Trophoblast cell (in vitro differentiated cells and primary cell): ENCODE measurements at places on chromosomes 1 and 21.

DNA sequence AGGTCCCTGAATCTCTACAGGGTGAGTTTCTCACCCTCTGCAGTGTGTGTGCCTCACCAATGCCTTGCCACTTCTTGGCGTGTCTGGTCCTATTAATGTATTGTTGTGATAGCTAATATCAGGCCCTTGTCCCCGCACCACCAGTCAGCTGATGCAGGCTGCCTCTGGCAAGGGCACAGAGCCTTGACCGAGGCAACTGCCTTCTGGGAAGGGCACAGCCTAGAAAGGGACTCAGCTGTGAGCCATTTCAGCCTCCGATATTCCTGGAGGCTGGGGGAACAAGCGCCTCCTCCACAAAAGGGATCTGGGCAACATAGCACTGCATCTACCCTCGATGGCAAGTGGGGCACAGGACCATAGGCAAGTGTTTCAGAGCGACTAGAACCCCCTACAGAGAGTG lies 27.0 kb downstream of the IL10RB start:
- DNase-seq = no peak

DNA sequence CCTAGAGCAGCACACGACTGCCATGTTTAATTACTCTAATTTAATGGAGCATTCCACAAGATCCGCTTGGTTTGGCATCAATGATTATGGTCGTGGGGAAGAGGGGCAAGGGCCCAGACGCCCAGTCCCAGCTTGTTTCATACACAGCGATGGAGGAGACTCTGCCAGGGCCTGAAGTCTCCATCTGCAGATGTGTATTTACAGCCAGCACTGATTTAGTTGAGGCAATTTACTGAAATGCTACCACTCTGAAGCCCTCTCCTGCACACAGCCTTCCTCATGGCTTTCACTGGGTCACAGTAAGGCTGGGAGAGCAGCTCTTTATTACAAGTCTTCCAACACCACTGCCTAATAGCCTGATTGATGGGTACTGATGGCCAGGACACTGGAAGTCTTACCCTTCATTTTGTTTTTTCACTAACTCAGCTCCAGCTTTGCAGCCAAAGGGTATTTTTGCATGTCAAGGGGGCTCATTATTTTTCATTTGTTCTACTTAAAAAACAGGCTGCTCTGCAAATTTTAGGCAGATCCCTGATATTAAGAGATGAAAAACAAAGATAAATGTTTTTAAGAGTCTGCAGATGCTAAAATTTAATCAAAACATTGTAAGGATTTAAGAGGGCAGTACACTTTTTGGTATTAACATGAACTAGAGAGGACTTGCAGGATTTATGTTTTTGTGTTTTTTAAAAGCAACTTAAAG lies 236.3 kb downstream of the SIPA1L2 start:
- no peak for DNase-seq

DNA sequence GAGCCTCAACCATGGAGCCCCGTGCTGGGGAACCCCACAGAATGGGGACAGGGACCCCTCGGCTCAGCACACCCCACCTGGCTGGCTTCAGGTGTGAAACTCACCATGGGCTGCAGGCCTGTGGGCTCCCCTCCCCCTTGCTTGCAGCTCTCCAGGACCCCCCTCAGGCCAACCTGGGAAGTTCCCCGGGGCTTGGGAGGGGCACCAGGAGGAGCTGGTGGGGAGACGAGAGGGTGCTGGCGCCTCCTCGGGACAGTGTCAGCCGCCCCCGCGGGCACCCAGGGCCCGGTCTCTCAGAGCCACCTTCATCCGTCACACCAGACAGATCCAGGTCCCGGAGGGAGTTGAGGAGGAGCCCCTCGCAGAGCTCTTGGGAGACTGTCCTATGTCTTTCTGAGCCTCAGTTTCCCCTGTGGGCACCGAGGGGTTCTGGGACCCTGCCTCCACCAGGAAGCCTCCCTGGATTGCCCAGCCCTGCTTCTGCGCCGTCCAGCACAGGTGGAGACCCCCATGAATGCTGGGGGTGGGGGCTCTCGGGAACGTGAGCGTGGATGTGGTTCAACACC lies 657 bp upstream of the TNFRSF18 start:
- DNase-seq = no peak

GRCh38 chr1:229342656-229343569 lies at the start of gene CCSAP:
TSS of gene CCSAP (minus strand) at chr1:229343047. CDS start at chr1:229342465, 582 bp downstream.
- peak; percentile 46 for DNase-seq

DNA sequence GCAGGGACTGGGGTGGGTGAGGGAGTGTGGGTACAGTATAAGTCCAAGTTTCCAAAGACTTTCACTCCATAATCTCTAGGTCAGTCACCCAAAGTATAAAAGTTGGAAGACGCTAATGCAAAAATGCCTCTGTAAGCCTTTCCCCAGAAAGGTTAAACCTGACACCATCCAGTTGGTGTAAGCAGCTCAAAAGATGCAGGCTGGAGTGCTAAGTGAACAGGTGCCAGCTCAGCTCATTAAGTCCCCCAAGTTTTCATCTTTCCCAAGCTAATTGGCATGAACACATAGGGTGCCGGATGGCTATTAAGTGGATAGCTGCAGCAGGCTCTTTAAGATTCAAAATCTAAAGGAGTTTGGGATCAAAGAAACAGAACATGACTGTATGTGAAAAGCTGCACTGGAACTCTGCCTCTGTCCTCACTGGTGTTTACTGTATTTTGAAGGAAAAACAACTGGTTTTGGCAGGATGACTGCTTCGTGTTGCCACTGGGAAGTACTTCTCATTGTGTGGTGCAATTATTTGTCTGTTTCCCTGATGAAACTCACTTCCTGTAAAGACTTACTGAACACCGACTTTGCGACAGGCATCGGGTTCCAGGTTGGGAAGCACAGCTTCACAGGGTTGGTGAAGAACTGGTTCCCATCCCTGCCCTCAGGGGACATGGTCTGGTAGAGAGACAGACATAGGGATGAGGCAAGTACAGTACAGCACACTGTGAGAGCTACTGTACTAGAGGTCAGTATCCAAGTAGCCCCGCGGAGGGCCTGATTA lies 152.7 kb downstream of the DAB1 start:
- no peak for DNase-seq

DNA sequence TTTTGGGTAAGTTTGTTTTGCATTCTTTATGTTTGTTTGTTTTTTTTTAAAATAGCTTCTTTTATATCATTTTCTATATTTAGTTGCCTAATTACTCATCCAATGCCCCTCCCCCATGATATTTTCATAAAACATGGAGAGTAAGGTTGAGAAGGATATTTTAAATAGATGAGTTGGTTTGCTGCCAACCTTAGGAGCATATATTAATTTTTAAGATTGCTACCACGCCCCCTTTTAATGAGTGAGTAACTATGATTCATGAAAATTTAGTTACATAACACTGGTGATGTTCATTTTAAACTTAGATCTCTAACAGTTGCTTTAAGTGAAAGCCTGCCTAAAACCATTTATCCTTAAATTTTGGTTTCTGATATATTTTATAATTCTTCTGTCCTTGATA lies 18.7 kb downstream of the TMEM50A start:
- no peak for DNase-seq

DNA sequence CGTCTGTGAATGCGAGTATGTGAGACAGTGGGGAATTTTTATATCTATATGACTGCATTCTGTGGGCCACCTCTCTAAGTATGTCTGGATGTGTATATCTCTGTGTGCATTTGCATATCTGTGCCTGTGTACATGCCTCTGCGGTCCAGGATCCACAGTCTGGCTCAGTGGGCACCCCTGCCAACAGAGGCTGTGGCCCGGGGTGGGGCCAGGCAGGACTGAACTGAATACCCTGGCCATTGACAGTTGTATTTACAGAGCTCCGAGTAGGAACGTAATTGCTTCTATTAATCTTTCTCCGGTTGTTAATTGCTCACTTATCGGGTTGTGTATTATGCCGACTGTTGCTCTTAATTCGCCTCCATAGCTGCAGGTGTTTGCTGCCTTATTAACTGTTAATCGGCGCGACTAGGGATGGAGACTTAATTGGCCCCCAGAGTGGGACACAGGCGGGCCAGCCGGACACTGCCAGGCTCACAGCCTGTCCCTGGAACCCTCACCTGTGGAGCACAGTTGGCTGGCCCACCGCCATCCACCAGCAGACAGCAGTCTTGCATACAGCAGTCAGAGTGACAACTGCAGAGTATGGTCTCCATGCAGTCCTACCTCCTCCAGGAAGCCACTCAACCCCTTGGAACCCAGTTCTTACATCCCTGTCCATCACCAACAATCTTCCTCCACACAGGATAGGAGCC lies 22.4 kb upstream of the ADGRB2 start:
- no peak for DNase-seq

DNA sequence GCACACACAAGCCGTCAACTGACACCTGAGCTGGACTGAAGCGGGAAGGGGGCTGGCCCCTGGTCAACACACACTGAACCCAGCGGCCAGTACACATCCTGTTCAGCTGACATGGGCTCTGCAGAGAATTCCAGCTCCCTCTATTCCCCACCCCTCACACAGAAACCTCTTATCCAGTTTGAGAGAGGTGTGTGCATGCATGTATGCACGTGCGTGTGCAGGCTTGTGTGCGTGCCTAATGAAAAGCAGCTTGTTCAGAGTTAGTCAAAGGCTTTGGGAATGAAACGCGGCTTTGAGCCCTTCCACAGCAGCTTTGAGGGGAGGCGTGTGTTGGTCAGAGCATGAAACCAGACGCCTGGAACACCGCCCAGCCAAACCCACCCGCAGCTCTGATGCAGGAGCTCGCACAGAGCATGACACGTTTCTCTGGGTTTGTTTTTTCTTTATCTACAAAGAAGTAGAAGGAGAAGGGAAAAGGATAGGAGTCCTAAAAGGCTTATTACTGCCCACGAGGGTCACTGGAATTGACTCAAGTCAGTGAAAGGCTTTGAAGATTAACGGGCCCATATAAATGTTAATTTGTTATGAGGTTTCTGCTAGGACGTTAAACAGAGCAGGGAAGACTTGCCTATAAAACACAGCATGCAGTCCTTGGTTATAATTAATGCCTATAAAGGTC lies 184.2 kb downstream of the ETS2 start:
- no peak for DNase-seq

DNA sequence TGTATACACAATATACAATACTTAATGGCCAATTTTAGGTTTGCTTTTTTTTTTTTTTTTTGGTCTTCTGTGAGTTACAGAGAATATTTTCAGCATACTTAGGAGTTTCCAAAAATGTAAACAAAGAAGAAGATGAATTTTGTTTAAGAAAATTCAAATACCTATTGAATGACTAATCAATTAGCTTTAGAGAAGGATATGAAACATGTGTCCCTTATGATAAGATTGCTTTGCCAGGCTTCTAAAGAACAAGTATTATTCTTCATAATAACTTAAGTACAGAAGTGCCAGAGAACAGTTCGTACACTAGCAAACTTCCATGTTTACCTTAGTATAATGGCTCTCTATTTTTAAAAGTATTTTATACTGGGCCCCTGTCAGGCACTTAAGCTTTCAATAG lies 1191.0 kb upstream of the NCAM2 start:
- no peak for DNase-seq

GRCh38 chr1:3999941-4000735 lies 100.1 kb upstream of the C1orf174 start:
- no peak for DNase-seq

- no peak for DNase-seq
These were observed 3.4 kb downstream of the LACTBL1 start for GRCh38 chr1:22969304-22969709.

DNA sequence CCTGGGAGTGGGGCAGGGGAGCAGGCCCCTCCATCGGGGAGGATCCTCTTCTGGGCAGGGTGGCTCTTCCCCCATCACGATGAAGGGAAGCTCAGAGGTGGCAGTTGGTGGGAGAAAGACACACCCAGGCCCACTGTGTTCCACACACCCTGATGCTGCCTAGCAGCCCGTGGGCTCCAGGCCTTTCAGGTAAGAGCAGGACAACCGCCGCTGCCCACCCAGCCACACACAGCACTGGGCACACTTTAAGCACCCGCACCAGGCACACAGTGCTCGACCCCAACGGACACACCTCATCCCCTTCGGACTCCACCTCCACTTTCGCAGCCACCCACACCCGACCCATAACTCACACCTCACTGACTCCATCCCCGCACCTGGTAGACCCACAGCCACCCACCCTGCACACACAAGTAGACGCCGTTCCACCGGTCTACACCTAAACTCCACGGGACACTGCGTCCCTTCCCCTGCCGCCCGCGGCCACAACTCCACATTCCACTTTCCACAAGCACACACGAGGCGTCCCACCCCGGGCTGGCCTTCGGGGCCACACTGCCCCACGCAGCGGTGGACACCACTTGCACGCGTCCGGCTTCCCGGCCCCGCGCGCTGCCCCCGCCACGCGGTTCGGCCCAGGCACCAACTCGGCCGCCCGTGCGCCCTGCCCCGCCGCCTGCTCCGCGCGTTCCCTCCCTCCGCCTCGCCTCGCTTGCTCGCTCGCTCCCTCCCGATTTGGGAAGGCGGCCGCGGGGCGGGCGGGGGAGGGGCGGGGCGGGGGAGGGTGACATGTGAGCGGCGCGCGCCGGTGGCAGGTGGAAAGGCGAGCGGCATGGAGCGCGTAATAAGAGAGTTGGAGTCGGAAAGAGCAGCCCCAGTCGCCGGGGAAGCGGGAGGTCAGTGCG lies at the start of gene KCNQ4:
KCNQ4 (plus strand) TSS at position 787 of the 905 bp plus-strand sequence. CDS start 307 bp downstream, outside the sequence.
- no peak for DNase-seq

GRCh38 chr1:223067914-223068313 lies 75.1 kb downstream of the TLR5 start:
- no peak for DNase-seq

GRCh38 chr1:187275346-187275745 lies 446.6 kb downstream of the PLA2G4A start:
- peak; percentile 29 for DNase-seq

DNA sequence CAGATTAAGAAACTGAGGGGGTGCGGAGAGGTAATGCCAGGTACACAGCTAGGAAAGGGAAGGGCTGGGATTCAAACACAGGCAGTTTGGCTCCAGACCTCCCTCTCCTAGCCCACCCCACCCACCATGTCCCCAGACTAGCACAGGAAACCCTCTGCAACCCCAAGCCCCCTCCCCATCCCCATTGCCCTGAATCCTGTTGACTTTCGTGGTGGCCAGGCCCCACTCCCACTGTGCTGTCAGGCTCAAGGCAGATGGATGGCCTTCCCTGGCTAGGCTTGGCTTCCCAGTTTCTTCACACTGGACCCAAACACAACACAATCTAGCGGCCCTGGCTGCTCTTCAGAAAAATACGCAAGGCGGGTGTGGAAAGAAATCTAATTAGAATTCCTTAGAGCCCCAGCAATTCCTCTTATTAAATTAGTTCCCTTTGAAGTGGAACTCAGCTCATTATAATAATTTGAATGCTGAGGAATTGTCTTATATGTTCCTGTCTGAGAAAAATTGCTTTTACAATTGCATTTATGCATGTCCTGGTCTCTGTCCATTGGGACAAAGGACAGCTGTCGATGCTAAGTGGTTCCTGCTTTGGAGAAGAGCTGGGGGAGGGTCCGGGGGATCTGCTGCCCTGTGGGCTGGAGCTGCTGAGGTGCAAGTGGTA lies 97.4 kb downstream of the SYF2 start:
- no peak for DNase-seq

GRCh38 chr1:72693376-72693775 lies 411.0 kb upstream of the NEGR1 start:
- no peak for DNase-seq
